A549 treated with Mapracorat at 1 μM for 4 hours (cell line): ENCODE measurements at places on chromosomes 1 and 21. TPM values are rescaled to one million over a fixed set of nuclear protein-coding genes. Genes with fewer than 3 reads are reported as not detected.

CRABP2 gene
- total RNA-seq = 6.6 to 12.8 TPM (median 9.2 TPM) in 5 replicates

SPSB1 gene
- 29.5 to 37.4 TPM (median 33.2 TPM) in 5 replicates for total RNA-seq

COQ8A gene
- 14.3 to 20.4 TPM (median 19.9 TPM) in 5 replicates for total RNA-seq

S100A9 gene
- total RNA-seq = 0.77 to 1.2 TPM (median 1.1 TPM) in 4 of 5 replicates, not detected in the other

TRIM62 gene
- total RNA-seq = 1.9 to 2.6 TPM (median 2.3 TPM) in 5 replicates

ACTL8 gene
- 1.0 to 2.2 TPM (median 1.9 TPM) in 5 replicates for total RNA-seq

RHD gene
- not detected in 5 replicates for total RNA-seq

AQP10 gene
- not detected in 5 replicates for total RNA-seq

FLG2 gene
- total RNA-seq = not detected in 5 replicates

FAM78B gene
- total RNA-seq = 0.19 to 0.35 TPM (median 0.24 TPM) in 5 replicates

PRKCZ gene
- total RNA-seq = 7.4 to 10.0 TPM (median 9.6 TPM) in 5 replicates

OR2W3 gene
- total RNA-seq = not detected in 5 replicates

COL16A1 gene
- total RNA-seq = 2.9 to 5.7 TPM (median 4.6 TPM) in 5 replicates

PGLYRP4 gene
- not detected in 5 replicates for total RNA-seq

ATAD3C gene
- total RNA-seq = not detected in 5 replicates

ESRRG gene
- total RNA-seq = not detected in 5 replicates

KCNA2 gene
- 0.02 to 0.10 TPM in 2 of 5 replicates, not detected in the others for total RNA-seq

MAP3K21 gene
- total RNA-seq = 7.4 to 9.8 TPM (median 8.9 TPM) in 5 replicates

PDPN gene
- total RNA-seq = not detected in 5 replicates

GPR161 gene
- total RNA-seq = 10.4 to 17.4 TPM (median 15.9 TPM) in 5 replicates

NBPF11 gene
- total RNA-seq = 4.2 to 5.4 TPM (median 4.7 TPM) in 5 replicates

LY9 gene
- total RNA-seq = 0.07 to 0.19 TPM (median 0.14 TPM) in 4 of 5 replicates, not detected in the other

PRAMEF1 gene
- not detected in 5 replicates for total RNA-seq

CLCA2 gene
- 0.02 TPM in 1 of 5 replicates, not detected in the others for total RNA-seq

ADCY10 gene
- 0.04 to 0.21 TPM (median 0.04 TPM) in 3 of 5 replicates, not detected in the others for total RNA-seq

IL19 gene
- total RNA-seq = 0.13 TPM in 1 of 5 replicates, not detected in the others

CELSR2 gene
- total RNA-seq = 3.3 to 5.5 TPM (median 5.1 TPM) in 5 replicates

OR6K3 gene
- total RNA-seq = not detected in 5 replicates
